ENCODE measurements at places on chromosomes 5 and 9.

DNA sequence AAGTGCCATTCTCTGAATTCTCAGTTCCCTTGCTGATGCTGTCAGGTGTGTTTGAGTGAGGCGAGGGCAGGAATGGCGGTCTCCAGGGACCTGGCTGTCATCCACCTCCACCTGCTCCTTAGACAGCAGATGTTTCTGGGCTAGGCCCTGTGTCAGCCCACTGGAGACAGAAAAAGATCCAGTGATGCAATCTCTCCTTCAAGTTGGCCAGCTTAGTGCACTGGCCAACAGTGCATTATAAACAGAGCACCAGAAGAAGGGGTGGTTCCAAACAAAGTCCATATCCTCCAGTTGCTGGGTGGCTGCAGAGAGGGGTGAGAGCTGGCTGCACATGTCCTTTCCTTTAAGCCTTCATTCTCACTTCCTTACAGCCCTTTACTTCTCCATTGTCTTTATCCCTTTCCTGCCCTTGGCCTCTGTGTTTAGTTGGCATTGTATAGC lies 26.5 kb downstream of the NANS start:
- no peak for DNase-seq

- no peak for DNase-seq
Measured at GRCh38 chr9:6793203-6793602, 35.4 kb downstream of the KDM4C start.

GRCh38 chr9:121227862-121228261 lies 26.2 kb upstream of the RAB14 start:
- DNase-seq: no peak

DNA sequence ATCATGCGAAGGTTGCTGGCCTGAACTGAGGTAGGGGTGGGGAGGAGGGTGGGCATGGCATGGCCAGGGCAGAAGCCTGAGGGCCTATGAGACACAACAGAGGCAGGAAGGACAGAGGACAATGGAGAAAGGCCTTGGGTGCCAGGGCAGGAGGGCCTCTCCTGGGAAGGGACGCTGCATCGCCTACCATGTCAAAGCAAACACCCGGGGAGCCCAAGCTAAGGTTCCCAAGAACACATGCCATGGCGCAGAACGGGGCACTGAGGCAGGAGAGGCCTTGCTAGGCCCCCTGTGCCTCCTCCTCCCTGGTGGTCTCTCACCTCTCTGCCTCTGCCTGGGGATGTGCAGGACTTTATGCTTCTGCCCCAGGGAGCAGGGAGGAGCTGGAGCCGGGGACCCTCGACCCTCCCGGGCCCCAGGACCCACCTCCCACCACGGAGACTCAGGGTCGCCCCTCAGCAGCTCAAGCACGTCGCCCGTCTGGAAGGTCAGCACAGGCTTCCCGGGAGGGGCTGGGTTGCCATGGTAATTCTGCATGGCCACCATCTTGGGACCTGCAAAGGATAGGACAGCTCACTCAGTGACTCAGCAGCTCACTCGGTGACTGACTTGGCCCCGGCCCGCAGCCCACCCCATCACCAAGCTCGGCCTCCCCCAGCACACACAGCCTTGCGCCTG lies 40.3 kb upstream of the SARDH start:
- DNase-seq: no peak

- no peak for DNase-seq
Measured at GRCh38 chr5:57476601-57477056, 6.0 kb downstream of the ACTBL2 start.

GRCh38 chr5:148904440-148904839 lies 78.0 kb downstream of the ADRB2 start:
- no peak for DNase-seq

DNA sequence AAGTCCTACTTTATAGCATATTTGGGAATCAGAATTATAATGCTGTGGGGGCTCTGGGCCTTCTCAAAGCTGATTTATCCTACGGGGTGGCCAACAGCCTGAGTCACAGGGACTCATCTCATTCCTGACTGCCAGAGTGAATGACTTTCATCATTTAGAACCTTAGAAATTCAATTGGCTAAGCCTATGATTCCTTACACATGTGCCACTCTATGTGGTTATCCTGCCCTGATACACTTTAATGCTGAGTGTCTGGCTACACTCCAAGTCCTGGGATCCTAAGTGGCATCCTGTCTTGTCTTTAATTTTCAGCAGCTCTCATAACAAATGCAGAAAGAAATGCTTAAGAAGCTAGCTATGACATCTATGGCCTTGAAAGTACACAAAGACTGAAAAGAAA lies 75.2 kb upstream of the FREM1 start:
- DNase-seq: peak; percentile 34

GRCh38 chr9:135167849-135168655 lies 80.6 kb downstream of the OLFM1 start:
- no peak for DNase-seq

- DNase-seq: no peak
Measured at GRCh38 chr5:164289526-164289925, 784.1 kb downstream of the MAT2B start.

- no peak for DNase-seq
Measured at GRCh38 chr5:59698207-59699178, 195.0 kb downstream of the PDE4D start.

DNA sequence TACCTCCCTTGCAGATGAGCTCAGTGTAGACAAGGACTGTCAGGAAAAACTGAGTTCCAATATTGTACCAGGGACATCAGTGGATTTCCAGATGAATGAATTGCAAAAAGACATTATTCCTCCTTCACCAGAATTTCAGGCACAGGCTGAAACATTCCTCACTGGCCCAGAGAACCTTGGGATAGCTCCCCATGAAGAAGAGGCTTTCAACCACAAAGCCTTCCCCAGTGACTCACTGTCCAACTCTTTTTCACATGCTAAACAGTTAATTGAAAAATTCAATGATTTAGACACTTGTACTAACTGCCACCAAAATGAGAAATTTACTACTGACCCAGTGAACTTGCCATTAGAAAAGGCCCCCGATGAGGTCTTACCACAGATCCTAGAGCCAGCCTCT lies 144.5 kb downstream of the UNC13B start:
- DNase-seq: peak; percentile 44

DNA sequence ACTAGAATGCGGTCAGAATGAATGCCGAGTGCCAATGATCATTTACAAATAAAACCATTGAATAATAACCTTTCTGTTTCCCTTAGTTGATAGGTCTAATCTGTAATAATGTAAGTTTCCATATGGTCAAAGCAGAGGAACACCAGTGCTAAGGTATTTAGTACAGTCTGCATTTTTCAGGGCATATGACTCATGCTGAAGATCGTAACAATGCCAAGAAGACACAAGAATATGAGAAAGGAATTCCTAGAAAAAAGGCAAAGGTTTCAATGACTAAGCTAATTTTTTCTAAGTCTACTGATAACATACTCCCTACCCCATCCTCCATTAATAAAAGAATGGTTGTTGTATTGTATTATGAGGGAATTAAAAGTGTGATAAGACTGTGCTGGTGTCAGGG lies 2.8 kb downstream of the OR1L8 start:
- peak; percentile 28 for DNase-seq

- DNase-seq: no peak
Measured at GRCh38 chr5:75756211-75756610, 39.0 kb upstream of the POC5 start.

GRCh38 chr9:8266861-8267260 lies 467.3 kb upstream of the DMAC1 start:
- DNase-seq: no peak

- no peak for DNase-seq
Measured at GRCh38 chr9:16143310-16143709, 590.5 kb downstream of the CCDC171 start.

- DNase-seq: no peak
Measured at GRCh38 chr5:141039061-141039460, 12.1 kb upstream of the PCDHB1 start.

GRCh38 chr5:14830210-14831005 lies 41.2 kb downstream of the ANKH start:
- DNase-seq: no peak

GRCh38 chr9:37370968-37371563 lies 51.4 kb upstream of the GRHPR start:
- no peak for DNase-seq

GRCh38 chr9:13291718-13292117 lies 12.2 kb upstream of the MPDZ start:
- DNase-seq: no peak

- no peak for DNase-seq
Measured at GRCh38 chr5:107979291-107979690, 308.6 kb upstream of the EFNA5 start.

DNA sequence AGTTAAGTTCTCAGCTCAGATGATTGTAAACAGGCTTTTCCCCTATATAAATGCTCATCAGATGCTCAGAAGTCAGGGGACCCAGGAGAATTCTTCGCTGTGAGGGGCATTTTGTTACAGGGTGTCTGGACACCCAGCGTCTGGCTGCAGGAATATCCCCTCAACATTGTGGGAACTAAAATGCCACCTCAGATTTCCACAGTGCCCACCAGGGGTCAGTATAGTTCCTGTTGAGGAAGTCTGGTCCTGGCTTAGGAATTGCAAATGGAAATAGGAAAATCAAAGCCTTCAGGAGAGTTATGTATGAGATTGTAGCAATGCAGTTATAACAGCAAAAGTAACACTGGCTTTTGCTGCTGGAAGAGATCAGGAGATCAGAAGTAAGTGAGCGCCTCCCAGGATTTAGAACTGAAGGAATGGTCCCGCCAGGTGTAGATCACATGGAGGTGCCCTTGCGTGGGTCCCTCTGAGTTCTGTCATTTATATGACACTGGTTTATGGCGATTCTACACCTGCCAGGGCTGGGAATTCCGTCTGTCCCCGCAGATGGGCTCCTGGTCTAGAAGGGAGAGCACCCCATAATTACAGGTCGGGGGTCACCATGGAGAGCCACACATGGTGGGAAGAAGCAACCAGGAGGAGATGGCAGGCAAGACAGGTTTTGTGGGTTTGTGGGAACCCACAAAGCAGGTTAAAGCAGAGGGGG lies 47.1 kb upstream of the CTSL start:
- peak; percentile 71 for DNase-seq

DNA sequence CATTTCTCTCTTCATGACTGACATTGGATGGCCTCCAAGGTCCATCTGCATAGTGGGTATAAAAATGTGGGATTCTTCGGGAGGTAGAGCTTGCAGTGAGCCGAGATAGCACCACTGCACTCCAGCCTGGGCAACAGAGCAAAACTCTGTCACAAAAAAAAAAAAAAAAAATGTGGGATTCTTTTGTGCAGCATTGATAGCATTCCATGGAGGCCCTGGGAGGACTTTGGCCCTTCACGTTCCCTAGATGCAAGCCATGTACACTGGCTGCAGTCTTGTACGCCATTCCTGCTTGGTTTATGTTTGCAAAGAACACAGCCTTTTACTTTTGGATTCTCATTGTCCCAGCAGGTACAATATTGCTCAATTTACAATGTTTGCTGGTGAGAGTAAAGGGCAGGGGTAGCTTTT lies 157.8 kb downstream of the SLCO4C1 start:
- DNase-seq: no peak

DNA sequence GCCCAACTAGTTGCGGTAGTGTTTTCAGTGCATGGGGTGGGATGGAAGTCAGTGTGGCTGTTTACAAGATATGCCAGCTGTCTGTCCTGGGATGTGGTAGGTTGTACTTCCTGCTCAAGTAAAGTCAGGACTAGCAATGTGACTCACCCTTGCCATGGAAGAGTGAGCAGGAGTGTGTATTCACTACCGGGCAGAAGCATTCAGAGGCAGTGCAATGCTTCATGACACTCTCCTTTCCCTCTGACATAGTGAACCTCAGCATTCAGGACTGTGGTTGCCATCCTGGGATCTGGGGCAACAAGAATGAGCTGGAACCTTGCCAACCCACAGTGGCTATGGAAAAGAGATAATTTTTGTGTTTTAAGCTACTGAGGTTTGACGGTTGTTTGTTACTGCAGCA lies 68.9 kb downstream of the BOD1 start:
- DNase-seq: peak; percentile 67

DNA sequence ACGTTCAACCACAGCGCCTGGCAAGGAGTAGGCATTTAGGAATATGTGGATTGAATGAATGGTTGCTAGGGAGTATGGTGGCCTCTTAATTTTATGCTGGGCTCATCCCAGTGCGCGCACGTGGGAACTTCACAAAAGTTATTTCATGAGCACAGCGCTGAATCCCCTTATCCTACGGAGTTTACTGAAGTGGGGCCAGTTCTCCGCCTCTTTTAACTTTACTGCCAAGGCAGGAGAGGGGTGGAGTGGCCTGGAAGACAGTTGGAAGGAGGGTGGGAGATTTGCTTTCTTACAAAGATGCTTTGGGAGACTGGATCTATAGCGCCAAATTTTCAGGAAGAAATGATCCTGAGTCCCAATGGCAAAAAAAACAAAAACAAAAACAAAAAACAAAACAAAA lies 326.5 kb downstream of the SH3GL2 start:
- DNase-seq: no peak

DNA sequence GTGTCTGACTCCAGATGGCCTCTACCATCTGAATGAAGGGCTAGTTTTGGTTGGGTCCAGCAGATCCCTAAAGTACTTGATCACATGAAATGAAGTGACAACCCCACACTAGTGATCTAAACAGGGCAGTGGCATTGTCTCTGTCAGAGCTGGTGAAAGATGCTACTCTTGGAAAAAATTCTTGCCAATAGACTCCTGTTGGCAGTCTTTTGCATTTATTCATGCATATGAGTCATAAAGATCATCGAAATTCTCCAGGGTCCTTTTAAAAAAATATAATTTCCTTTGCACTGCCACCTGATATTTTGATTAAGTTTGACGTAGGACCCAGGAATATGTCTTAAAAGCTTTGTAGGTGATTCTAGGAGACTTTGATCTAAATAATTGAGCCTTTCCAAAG lies 135.1 kb upstream of the ELL2 start:
- DNase-seq: peak; percentile 29

GRCh38 chr9:6581253-6581652 lies 64.3 kb downstream of the GLDC start:
- DNase-seq: no peak

GRCh38 chr5:148729182-148729581 lies 74.9 kb upstream of the HTR4 start:
- no peak for DNase-seq

- DNase-seq: peak; percentile 60
Measured at GRCh38 chr5:60945813-60946187, 795 bp downstream of the NDUFAF2 start.

DNA sequence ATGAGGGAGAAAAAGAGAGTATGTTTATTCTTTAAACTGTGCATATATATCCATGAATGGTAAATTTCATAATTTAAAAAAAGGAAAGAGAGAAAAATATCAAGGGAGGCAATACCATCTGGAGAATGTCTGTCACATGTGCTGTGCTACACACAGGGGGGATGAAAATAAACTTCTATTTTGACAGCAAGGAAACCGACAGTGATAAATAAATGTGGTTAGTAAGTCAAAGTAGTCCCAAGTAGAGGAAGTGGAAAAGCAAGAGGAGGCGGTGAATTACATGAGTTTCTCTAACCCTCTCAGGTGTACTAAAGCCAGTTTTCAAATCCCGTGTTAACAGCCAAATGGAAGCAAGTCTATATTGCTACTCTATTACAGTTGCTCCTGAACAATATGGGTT lies 83.3 kb downstream of the ICE1 start:
- no peak for DNase-seq

- no peak for DNase-seq
Measured at GRCh38 chr5:97834561-97834960, 651.5 kb upstream of the RIOK2 start.

- DNase-seq: no peak
Measured at GRCh38 chr9:75639971-75640610, 250.4 kb upstream of the PCSK5 start.

GRCh38 chr9:19920401-19920800 lies 131.6 kb upstream of the SLC24A2 start:
- no peak for DNase-seq

- DNase-seq: peak; percentile 61
Measured at GRCh38 chr9:6788162-6789016, 30.6 kb downstream of the KDM4C start.

GRCh38 chr5:8895599-8895998 lies 650.3 kb downstream of the SEMA5A start:
- peak; percentile 48 for DNase-seq

Measured in fibroblast of skin of back (primary cell).